ENCODE measurements at places on chromosomes 3 and 15.

DNA sequence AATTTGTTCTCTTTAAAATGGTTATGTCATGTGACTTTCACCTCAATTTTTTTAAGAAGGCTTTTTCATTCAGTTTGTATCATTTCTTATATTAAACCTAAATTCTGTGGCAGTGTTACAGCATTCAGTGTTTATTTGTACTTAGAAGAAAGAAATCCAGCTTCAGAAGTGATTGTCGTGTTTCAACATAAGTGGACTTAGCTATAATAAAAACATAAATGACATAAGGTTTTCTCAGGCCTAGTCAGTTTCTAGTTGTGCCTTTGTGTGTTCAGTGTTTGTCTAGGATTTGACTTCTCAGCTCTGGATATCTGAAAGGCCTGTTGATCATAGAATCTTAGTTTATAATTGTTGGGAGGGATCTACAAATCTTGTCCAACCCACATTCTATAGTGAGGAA lies 80.5 kb downstream of the STT3B start:
- DNase-seq: no peak

GRCh38 chr3:143084856-143085731 lies 34.5 kb upstream of the CHST2 start:
- DNase-seq: peak; percentile 71

- DNase-seq: peak; percentile 43
These were observed 255.8 kb upstream of the CDIN1 start for GRCh38 chr15:36323615-36324014.

GRCh38 chr15:74790080-74790916 lies 8.4 kb downstream of the CSK start:
- peak; percentile 85 for DNase-seq

DNA sequence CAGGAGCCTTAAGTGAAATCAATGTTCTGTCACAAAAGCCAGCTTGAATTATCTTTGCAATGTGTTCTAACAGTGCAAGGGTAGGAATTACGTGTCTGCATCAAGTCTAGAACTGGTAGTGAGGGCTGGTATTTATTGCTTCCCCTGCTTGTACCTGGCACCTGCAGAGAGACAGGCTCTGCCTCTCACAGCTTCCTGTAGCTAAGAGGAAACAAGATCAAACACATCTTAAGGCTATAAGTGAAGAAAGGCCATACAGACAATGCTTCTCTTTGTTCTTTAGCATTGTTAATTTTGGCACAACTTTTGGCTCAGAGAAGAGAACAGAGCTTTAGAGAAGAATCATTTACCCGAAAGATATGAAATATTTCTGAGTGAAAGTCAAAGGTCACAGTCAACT lies 479.9 kb downstream of the GRM7 start:
- no peak for DNase-seq

GRCh38 chr3:120446891-120447668 lies 3.7 kb downstream of the FSTL1 start:
- no peak for DNase-seq

- DNase-seq: no peak
These were observed 144.7 kb downstream of the TPRG1 start for GRCh38 chr3:189316296-189317019.

DNA sequence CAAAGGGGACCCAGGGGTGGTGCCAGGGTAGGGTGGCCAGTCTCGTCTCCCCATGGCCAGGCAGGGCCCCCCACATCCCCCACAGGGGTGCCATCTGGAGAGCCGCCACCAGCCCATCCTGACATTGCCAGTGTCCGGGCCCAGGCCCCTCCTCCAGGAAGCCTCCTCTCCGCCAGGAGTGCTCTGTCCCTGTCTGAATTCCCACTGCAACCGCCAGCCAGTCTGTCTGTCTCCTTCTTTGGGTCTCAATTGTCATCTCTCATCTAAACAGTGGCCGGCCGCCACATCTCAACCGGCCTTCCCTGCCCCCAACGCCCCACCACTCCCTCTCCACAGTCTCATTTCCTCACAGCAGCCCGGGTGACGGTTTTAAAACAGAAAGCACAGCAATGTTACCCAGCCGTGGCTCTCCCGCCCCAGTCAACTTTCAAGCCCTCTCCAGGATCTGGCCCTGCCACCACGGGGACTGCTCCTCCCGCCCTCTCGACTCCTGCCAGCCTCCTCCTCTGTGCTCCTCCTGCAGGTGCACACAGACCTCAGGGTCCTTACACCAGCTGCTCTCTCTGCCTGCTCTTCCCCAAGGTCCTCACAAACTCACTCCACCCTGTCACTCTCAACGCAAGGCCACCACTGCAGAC lies 57.0 kb downstream of the IQSEC1 start:
- no peak for DNase-seq

GRCh38 chr15:90083954-90084607 lies 18.2 kb downstream of the IDH2 start:
- DNase-seq: no peak

GRCh38 chr15:90823455-90823974 lies 44.9 kb upstream of the FURIN start:
- DNase-seq: no peak

- no peak for DNase-seq
These were observed 437.8 kb downstream of the RBMS3 start for GRCh38 chr3:29718661-29719065.

- peak; percentile 79 for DNase-seq
These were observed 18.2 kb downstream of the ABTB1 start for GRCh38 chr3:127690823-127691452.

DNA sequence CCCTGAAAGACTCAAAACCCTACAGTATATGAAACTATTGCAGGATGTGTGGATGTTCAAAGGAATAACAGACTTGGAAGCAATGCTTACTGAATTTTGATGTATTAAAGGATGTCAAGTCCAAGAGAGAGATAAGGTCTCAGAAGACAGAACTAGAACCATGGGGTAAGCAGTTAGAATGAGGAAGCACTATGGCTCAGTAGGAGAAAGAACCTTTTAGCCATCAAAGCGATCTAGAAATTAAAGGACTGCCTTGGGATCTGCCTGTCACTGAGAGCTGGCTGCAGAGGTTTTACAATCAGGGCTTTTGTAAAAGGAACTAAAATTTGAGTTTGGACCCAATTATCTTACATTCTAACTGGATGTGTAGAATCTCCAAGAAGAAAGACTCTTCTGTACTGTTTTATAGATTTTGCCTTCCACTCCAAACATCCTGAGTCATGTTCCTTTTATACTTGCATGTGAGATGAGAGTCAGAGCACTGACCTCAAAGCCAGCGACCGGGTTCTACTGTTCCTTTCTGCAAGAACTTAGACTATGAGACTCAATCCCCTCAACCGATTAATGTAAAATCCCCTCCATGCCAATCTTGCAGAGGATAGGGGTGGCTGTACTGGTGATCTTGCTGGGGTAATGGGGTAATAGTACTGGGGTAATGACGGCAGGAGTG lies 412.3 kb upstream of the TPRG1 start:
- DNase-seq: no peak

- no peak for DNase-seq
These were observed 46.1 kb downstream of the SOX2 start for GRCh38 chr3:181757694-181758306.

GRCh38 chr3:36649125-36649524 lies 115.2 kb downstream of the DCLK3 start:
- DNase-seq: no peak

DNA sequence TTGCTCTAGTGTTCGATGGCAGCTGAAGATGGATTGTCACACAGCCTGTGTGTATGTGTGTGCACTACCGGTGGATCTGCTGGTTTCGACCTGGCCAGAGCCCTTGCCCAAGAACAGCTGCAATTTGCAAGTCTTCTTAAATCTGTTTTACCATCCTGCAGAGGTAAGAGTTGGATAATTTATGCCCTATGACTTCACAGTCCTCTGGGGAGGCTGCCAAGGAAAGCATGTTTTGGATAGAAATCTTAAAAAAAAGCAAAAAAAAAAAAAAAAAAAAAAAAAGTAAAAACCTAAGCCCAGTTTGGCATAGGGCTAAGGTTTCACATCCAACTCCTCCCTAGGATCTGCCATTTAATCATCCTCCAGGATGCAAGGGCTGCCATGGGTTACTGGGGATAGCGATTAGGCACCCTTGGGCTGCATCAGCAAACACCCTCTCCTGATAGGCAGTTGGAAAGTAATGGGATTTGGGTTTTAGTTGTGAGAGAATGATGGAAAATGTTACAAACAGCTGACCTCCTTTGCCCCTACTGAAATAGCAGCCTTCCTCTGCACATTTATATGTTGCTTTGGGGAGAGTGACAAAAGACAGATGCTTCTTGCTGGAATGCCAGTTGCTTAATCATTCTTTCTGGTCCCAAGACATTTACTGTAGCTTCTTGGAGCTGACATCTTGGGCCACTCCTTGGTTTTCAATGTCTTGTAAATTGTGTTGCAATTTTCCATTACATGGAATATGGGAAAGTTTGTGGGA lies 35.4 kb downstream of the CD200R1L start:
- DNase-seq: peak; percentile 94

GRCh38 chr3:47096959-47097358 lies 67.0 kb downstream of the SETD2 start:
- peak; percentile 71 for DNase-seq

GRCh38 chr3:48318713-48319468 lies 14.6 kb downstream of the SPINK8 start:
- DNase-seq: no peak

DNA sequence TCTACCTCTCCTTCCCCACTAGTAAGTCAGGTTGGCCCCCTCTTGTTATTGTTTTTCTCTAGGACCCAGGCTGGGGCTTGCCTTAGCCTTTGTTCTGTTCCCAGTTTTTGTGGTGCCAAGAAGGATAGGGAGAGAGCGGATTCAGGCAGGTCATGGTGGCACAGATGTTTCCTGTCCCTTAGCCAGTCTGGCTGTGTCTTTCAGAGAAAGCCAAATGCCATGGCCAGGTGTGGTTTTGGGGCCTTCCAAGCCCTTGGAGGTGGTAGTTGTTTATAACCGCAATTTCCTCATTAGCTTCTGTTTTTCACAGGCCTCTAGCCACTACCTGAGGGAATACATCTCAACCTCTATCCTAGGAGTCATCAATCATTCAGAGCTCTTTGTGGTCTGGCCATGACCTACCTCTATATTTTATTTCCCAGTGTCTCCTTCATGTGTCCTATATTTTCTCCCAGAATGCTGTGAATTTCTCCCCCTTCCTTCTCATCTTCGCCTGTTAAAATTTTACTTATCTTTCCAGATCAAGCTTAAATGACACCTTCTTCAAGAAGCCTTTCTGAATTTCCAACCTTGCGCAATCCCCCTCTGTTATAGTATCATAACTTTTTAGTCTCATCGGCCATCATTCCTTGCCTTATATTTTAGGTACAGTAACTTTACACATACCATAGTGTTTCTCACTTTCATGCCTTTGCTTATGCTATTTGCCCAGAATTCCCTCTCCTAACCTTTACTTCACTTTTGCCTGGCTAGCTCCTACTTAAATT lies 38.2 kb downstream of the TIMP4 start:
- no peak for DNase-seq

- DNase-seq: no peak
These were observed 77.7 kb downstream of the CRYGS start for GRCh38 chr3:186466391-186466974.

GRCh38 chr3:182508919-182509711 lies 284.2 kb upstream of the ATP11B start:
- DNase-seq: no peak

GRCh38 chr3:70464876-70465275 lies 152.4 kb upstream of the MDFIC2 start:
- DNase-seq: no peak

GRCh38 chr15:79410237-79410636 lies 21.9 kb upstream of the MINAR1 start:
- peak; percentile 17 for DNase-seq

DNA sequence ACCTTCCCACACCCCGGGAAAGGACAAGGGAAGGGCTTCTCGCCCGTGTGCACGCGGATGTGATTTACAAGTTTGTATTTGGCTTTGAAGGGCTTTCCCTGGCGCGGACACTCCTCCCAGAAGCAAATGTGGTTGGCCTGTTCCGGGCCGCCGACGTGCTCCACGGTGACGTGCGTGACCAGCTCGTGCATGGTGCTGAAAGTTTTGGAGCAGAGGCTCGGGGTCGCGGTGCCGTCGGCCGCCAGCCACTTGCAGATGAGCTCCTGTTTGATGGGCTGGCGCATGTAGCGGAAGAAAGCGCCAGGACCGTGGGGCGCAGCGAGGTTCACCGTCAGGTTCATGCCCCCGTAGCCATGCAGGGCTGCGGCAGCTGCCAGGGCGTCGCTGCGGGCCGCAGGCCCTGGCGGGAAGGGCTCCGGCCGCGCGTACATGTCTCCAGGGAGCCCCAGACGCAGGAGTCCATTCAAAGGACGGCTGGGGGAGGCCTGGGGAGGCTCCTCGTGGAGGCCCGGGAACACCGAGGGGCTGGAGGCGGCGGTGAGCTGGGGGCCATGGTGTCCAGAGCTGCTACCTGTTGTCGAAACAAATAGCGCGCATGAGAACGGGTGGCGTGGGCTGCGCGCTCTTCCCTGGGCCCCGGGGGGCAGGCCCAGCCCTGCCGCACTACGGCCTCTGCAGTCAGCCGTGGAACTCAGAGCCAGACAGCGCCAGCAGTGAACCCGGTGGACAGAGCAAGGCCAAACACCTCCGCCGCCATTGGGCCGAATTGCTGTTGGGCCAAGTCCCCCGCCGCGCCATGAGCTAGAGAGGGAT lies 10.2 kb downstream of the ZIC4 start:
- DNase-seq: no peak

Data from EH (cell line).